ENCODE measurements at places on chromosomes 3 and 15.

- no peak for DNase-seq
Observed at GRCh38 chr3:141294848-141295247, 63.2 kb downstream of the PXYLP1 start.

DNA sequence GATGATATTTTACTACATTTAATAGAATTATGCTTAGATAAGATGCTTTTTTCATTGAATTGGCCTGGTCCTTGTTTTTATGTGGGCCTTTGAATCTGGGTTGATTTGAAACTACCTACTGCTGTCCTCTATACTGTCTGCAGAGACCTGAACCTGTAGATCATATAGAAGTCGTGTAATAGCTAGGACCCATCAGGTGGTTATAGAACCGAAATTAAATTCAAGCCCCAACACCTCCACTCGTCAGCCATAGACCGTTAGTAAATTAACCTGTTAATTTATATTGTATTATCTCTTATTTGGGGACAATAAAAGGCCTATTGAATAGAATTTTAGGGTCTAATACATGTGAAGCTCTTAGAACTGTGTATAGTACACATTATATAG, 108.4 kb downstream of the MBNL1 start:
- no peak for DNase-seq

DNA sequence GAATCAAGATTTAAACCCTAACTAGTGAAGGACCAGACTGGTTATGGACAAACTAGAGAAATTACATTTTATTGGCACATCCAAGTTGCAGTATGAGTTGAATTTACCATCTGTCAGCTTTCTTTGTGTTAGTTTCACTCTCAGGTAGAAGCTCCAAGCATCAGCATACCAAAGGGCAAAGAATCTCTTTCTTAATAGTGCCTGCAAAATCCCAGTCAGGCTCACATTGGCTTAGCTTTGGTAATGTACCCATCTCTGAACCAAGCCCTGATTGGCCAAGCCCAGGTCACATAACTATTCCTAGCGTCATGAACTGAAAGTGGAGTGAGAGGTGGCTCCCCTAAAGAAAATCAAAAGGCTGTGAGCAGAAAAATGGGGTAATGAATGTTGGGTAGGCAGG, 66.9 kb downstream of the CCNL1 start:
- DNase-seq = no peak

DNA sequence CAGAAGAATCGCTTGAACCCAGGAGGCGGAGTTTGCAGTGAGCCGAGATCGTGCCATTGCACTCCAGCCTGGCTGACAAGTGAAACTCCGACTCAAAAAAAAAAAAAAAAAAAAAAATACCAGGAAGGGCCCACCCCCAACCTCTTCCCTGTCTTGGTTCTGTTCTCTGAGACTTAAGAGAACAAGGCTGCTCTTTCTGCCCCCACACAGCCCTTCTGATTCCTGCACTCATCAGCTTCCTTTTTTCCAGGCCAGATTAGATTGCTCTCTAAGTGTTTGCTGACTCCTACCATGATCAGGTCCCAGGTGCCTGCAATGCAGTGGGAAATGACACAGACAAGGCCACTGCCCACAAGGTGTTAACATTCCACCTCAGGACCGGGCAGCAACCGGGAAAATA, 13.0 kb downstream of the TMEM44 start:
- DNase-seq = no peak

- DNase-seq = no peak
Observed at GRCh38 chr3:177599326-177599725, 402.0 kb upstream of the TBL1XR1 start.

- DNase-seq = no peak
Observed at GRCh38 chr3:94009608-94010007, 18.8 kb downstream of the STX19 start.

GRCh38 chr15:27587810-27588209, 511.3 kb downstream of the OCA2 start:
- DNase-seq = peak; percentile 55

- DNase-seq = no peak
Observed at GRCh38 chr3:151776259-151776740, 37.6 kb upstream of the AADAC start.

- no peak for DNase-seq
Observed at GRCh38 chr3:104763007-104763406, 603.7 kb upstream of the ALCAM start.

- no peak for DNase-seq
Observed at GRCh38 chr15:92366381-92366780, 27.3 kb upstream of the ST8SIA2 start.

GRCh38 chr3:20079621-20080020, 39.4 kb downstream of the KAT2B start:
- no peak for DNase-seq

Measured in iPS DF 6.9 (cell line).